ENCODE measurements at places on chromosomes 4 and X. TPM values are rescaled to one million over a fixed set of nuclear protein-coding genes. Genes with fewer than 3 reads are reported as not detected.

RPL39 gene
- total RNA-seq, result 1,325 TPM

GRCh38 chr4:124046190-124046589, 649.6 kb downstream of the SPRY1 start:
- H3K4me1 ChIP-seq, result no peaks in the 10 kb centered on the region
- no peak overlapping the region for H3K27ac ChIP-seq
- no peaks in the 10 kb centered on the region for H3K36me3 ChIP-seq
- no peaks in the 10 kb centered on the region for H3K27me3 ChIP-seq
- DNase-seq, result no peak

DNA sequence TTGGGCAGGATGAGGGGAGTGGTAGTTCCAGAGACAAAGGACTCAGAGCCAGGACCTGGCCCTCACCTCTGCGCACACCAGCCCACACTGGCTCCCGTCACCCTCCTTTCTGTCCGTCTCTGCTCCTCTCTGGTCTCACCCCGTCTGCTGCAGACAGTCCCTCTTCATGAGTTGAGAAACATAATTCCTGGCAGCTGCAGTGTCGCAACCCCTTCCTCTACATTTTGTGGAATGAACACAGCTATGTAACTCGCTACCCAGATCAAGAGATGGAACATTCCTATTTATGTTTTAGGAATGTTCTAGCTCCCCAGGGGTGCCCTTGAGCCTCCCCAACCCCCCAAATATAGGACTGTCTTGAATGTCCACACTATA, 59.3 kb downstream of the SHROOM2 start:
- H3K27ac ChIP-seq, result no peak overlapping the region
- H3K36me3 ChIP-seq, result no peaks in the 10 kb centered on the region
- no peak for DNase-seq
- no peak overlapping the region for H3K4me3 ChIP-seq
- H3K27me3 ChIP-seq, result no peaks in the 10 kb centered on the region
- no peaks in the 10 kb centered on the region for H3K4me1 ChIP-seq

DNA sequence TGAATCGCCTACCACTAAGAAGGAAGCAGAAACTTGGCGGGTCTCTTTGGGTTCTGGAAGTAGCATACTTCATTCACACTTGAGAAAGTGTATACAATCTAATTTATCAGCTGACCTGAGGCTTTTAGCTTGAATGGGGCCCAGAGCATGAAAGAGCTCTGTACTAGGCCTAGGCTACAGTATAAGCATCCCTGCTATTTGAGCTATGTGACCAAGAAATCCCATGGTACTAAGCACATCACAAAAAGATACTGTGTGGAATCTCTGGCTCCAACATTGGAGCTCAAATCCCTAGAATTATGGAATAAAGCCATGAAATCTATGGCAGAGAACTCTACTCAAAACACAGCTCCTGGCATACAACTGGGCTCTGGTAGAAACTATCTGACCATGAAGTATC, 43.9 kb upstream of the CCDC149 start:
- no peaks in the 10 kb centered on the region for H3K4me1 ChIP-seq
- H3K27me3 ChIP-seq, result no peaks in the 10 kb centered on the region
- no peak overlapping the region for H3K27ac ChIP-seq
- H3K36me3 ChIP-seq, result no peaks in the 10 kb centered on the region
- no peak for DNase-seq
- no peak overlapping the region for H3K4me3 ChIP-seq

GRCh38 chr4:38983291-38983690, 48.9 kb downstream of the TMEM156 start:
- no peaks in the 10 kb centered on the region for H3K4me1 ChIP-seq
- H3K27me3 ChIP-seq, result no peaks in the 10 kb centered on the region
- H3K36me3 ChIP-seq, result no peaks in the 10 kb centered on the region
- no peak overlapping the region for H3K27ac ChIP-seq
- no peak overlapping the region for H3K4me3 ChIP-seq

OPHN1 gene
- 10.7 TPM for total RNA-seq

- H3K36me3 ChIP-seq, result no peaks in the 10 kb centered on the region
- H3K4me1 ChIP-seq, result peaks cover 71% of the 10 kb centered on the region
- DNase-seq, result no peak
- H3K4me3 ChIP-seq, result no peak overlapping the region
- H3K27ac ChIP-seq, result peak overlapping the region; percentile 34
- no peaks in the 10 kb centered on the region for H3K27me3 ChIP-seq
Measured at GRCh38 chr4:184437565-184438265, 36.6 kb downstream of the IRF2 start.

GYPA gene
- not detected for total RNA-seq

DNA sequence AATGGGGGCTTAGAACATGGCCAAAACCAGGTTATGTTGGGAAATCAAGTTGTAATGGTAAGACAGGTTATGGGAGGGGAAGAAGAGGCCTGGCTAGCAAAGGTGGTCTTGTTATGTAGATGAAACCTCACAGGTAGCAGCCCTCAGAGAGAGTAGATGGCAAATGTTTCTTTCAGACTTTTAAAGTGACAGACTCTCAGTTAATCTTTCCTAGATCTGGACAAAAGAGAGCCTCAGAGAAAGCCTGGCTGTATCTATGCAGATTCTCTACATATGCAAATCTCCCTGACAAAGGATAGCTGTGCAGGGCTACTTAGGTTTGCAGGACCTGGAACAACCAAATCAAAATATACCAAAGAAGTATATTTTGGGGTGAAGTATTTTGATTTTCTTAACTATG, 284.1 kb upstream of the AMOT start:
- no peak overlapping the region for H3K27ac ChIP-seq
- no peak overlapping the region for H3K4me3 ChIP-seq
- H3K4me1 ChIP-seq, result no peaks in the 10 kb centered on the region
- no peaks in the 10 kb centered on the region for H3K36me3 ChIP-seq

GC gene
- 0.86 TPM for total RNA-seq

DNA sequence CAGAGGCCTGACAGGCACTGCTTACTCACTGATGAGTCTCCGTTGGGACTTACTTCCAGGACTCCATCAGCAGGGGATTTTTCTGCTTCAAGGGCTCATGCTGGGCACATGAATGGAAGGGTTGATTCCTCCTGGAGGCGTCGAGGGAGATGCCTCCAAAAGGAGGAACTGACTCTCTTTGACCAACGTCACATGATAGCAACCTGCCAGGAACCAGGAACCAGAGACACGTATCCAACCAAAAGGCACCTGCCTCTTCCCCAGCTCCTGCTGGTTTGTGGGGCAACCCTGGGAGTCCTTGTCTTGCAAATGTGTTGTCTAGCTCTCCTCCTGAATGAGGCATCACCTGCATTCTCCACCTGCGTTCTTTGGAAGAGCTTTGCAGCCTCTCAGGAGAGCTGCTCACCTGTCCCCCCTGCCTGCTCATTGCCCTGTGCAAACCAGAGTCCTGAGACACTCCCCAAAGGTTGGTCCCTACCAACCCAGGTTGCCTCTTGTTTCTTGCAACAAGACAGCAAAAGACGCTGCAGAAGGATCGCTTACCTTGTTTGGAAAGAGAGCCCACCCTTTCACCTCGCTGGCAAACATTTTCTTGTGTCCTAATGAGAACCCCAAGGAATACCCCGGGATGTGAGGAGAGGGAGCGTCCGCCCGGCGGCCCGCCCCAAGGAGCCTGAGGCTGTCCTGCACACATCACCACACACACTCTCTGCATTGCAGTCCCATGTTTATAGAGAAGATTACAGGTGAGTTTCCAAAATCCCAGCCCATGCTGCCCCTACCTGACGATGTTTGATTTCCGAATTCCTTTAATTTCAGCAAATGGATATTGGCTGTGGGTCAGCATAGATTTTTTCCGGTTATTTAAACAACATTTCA, 30.5 kb upstream of the SHOX start:
- no peaks in the 10 kb centered on the region for H3K27me3 ChIP-seq
- DNase-seq, result no peak
- H3K4me3 ChIP-seq, result no peak overlapping the region
- H3K27ac ChIP-seq, result no peak overlapping the region
- no peaks in the 10 kb centered on the region for H3K4me1 ChIP-seq
- H3K36me3 ChIP-seq, result no peaks in the 10 kb centered on the region

HGFAC gene
- total RNA-seq, result 1.0 TPM

GRCh38 chr4:165415910-165416309, 37.1 kb downstream of the CPE start:
- no peaks in the 10 kb centered on the region for H3K27me3 ChIP-seq
- H3K4me3 ChIP-seq, result no peak overlapping the region
- no peak for DNase-seq
- no peak overlapping the region for H3K27ac ChIP-seq
- no peaks in the 10 kb centered on the region for H3K4me1 ChIP-seq
- no peaks in the 10 kb centered on the region for H3K36me3 ChIP-seq

- no peak overlapping the region for H3K27ac ChIP-seq
- no peaks in the 10 kb centered on the region for H3K36me3 ChIP-seq
- H3K4me1 ChIP-seq, result no peaks in the 10 kb centered on the region
- peak; percentile 45 for DNase-seq
- no peak overlapping the region for H3K4me3 ChIP-seq
Measured at GRCh38 chr4:8069102-8069752, 89.4 kb downstream of the ABLIM2 start.

DNA sequence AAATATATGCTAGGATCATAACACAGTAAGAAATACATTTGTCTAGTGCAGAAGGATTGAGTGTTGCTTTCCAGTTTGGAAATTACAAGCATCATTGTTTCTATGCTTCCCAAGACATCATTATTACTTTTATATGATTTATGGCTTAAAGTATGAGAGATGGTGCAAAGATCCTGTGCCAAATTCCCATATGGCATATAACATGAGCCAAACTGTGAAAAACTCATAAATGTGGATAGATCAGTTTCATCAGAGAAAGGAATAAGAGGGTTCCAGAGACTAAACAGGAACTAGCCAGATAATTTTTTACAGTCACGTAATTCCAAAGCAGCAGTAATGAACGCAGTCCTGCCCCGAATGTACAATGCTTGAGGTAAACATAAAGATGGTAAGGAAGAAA, 126.3 kb downstream of the PRDM5 start:
- H3K4me1 ChIP-seq, result no peaks in the 10 kb centered on the region
- no peak overlapping the region for H3K27ac ChIP-seq
- H3K36me3 ChIP-seq, result no peaks in the 10 kb centered on the region
- no peak overlapping the region for H3K4me3 ChIP-seq
- no peak for DNase-seq

- peaks cover 36% of the 10 kb centered on the region for H3K36me3 ChIP-seq
- no peaks in the 10 kb centered on the region for H3K27me3 ChIP-seq
- H3K4me3 ChIP-seq, result no peak overlapping the region
- peaks cover 21% of the 10 kb centered on the region for H3K4me1 ChIP-seq
Measured at GRCh38 chr4:183261953-183262775, 57.9 kb downstream of the CLDN22 start.

DNA sequence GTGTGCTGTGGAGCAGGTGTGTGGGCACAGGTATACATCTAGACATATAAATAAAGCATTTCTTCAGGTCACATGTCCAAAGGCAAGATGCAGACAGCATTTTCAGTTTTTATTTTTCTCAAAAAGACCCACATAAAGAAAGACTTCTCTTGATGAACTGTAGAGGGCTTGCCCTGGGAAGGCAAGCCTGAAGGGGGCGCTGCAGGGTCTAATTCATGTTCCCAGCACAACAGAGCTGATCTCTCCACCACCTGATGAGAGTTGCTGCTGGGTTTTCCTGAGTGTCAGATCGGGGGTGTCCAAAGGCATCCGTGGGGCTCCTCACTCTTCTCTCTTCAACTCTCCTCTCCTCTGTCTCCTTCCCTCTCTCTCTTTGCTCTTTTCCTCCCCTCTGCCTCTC, 26.6 kb downstream of the ADRA2C start:
- H3K36me3 ChIP-seq, result no peaks in the 10 kb centered on the region
- H3K27me3 ChIP-seq, result no peaks in the 10 kb centered on the region
- no peak overlapping the region for H3K27ac ChIP-seq
- peak; percentile 13 for DNase-seq
- no peaks in the 10 kb centered on the region for H3K4me1 ChIP-seq

GRCh38 chr4:14865804-14866203, 136.5 kb upstream of the CPEB2 start:
- no peak overlapping the region for H3K27ac ChIP-seq
- no peak overlapping the region for H3K4me3 ChIP-seq
- peaks cover 14% of the 10 kb centered on the region for H3K4me1 ChIP-seq
- no peaks in the 10 kb centered on the region for H3K27me3 ChIP-seq
- no peaks in the 10 kb centered on the region for H3K36me3 ChIP-seq

GRCh38 chrX:101287402-101287801, 3.7 kb downstream of the TAF7L start:
- H3K4me3 ChIP-seq, result no peak overlapping the region
- H3K36me3 ChIP-seq, result no peaks in the 10 kb centered on the region
- H3K27me3 ChIP-seq, result peaks cover 6% of the 10 kb centered on the region
- no peak for DNase-seq

TEC gene
- 7.4 TPM for total RNA-seq

GRCh38 chrX:70402721-70403120, 20.4 kb upstream of the GDPD2 start:
- H3K4me1 ChIP-seq, result no peaks in the 10 kb centered on the region
- no peak for DNase-seq
- no peaks in the 10 kb centered on the region for H3K27me3 ChIP-seq
- H3K27ac ChIP-seq, result no peak overlapping the region

DNA sequence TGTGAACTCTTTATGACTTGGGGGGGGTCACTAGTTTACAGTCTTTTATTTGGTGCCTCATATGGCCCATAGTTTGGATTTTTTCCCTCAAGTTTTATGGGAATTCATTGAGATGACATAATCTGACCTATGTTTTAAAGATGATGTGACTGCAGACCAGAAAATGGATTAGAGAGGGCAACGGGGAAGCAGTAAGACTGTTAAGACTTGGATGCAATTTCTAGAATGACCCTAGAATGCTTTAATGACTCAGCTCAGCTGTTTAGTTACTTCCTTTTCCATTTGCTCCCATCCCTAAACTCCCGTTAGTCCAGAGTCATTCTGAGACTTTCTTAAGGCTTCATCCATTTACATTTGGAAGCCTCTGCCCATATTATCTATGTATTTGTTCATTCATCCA, 59.9 kb upstream of the PDGFRA start:
- H3K36me3 ChIP-seq, result no peaks in the 10 kb centered on the region
- no peaks in the 10 kb centered on the region for H3K4me1 ChIP-seq
- DNase-seq, result no peak
- no peak overlapping the region for H3K27ac ChIP-seq
- H3K27me3 ChIP-seq, result peaks cover 4% of the 10 kb centered on the region

- no peak overlapping the region for H3K27ac ChIP-seq
- H3K36me3 ChIP-seq, result no peaks in the 10 kb centered on the region
- H3K4me3 ChIP-seq, result no peak overlapping the region
Measured at GRCh38 chr4:39030725-39031124, 1.5 kb downstream of the TMEM156 start.

GRCh38 chr4:174681723-174682300, 147.2 kb downstream of the GLRA3 start:
- H3K36me3 ChIP-seq, result no peaks in the 10 kb centered on the region
- no peaks in the 10 kb centered on the region for H3K4me1 ChIP-seq
- H3K4me3 ChIP-seq, result no peak overlapping the region
- no peak for DNase-seq
- H3K27ac ChIP-seq, result no peak overlapping the region

XAGE3 gene
- total RNA-seq, result not detected

DNA sequence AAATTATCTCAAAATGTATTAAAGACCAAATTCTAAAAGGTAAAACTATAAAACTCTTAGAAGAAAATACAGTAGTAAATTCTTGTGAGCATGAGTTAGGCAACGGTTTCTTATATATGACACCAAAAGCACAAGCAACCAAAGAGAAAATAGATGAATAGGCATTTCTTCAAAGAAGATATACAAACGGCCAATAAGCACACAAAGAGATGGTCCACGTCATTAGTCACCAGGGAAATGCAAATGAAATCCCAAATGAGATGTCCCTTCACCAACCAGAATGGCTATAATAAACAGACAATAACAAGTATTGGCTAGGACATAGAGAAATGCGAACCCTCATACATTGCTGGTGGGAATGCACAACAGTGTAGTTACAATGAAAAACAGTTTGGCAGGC, 44.6 kb downstream of the RAB33A start:
- no peak overlapping the region for H3K27ac ChIP-seq
- H3K27me3 ChIP-seq, result no peaks in the 10 kb centered on the region
